CD4-positive, alpha-beta T cell (primary cell): ENCODE measurements at places on chromosomes 2 and 18.

DNA sequence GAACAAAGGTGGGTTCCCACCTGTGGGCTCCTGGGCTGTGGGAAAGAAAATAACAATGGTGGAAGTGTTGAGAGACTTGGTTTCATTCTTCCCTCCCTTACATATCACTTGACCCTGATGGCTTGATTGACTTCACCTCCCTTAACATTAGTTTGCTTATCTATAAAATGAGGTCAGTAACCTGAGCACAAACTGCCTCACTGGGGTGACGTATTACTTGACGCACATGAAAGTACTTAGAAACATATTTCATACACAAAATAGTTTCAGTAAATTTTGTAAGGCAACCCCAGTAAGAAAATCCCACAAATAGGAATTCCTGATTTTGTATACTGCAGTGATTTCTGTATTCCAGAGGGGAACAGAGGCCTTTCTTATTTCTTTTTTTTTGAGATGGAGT, 29.4 kb upstream of the LPIN2 start:
- DNase-seq: no peak
- peak overlapping the region; percentile 20 for H3K27ac ChIP-seq

DNA sequence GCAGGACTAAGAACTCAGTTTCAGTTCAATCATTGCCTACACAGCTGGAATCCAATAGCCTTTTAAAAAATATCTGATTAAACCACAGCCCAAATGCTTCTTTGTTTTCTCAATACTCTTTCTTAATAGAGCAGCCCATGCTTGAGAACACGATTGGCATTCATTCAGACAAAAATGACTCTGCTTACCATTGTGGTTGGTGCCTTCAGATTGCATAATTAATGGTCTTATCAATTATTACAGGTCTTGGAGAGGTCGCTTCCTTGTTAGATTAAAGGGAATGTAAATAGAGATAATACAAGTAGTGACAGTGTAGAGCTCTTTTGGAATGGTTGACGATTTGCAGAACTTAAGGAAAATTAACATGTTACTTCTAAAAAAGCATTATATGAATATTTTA, 107.2 kb downstream of the RNF152 start:
- no peak overlapping the region for H3K4me3 ChIP-seq
- H3K4me1 ChIP-seq: no peaks in the 10 kb centered on the region
- H3K27me3 ChIP-seq: no peaks in the 10 kb centered on the region
- H3K36me3 ChIP-seq: no peaks in the 10 kb centered on the region

DNA sequence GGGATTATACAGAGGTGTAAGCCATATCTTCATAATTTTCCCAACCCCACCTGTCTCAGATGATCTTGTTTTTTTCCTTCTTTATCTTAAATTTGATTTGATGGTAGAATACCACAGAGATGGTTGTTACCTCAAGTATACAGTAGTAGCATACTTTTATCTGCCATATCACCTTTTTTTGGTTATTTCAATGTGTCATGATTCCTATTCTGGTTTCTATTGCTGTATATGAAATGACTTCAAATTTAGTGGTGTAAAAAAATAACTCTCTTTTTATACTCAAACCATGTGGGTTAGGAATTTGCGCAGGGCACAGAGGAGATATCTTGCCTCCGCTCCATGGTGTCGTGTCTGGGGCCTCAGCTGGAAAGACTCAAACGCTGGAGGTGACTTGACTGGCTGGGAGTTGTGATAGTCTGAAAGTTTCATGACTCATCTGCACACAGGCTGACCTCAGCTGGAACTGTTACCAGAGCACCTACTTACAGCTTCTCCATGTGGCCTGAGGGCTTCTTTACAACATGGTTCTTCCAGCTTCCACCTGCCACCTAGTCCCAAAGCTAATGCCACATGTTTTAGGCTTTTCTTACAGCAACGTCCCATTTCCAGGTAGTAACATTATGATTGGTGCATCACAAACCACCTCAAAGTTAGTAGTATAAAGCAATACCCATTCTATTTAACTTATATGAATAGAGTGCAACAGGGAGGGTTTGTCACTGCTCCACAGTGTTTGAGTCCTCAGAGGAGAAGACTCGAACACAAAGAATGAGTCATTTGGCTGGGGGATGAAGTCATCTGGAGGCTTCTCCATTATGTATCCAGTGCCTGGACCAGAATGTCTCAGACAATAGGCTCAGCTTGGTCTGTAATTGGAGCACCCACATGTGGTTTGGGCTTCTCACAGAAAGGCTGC, 82.3 kb upstream of the XPO1 start:
- H3K27me3 ChIP-seq: no peaks in the 10 kb centered on the region
- no peak for DNase-seq
- no peak overlapping the region for H3K27ac ChIP-seq
- no peaks in the 10 kb centered on the region for H3K36me3 ChIP-seq

- H3K27ac ChIP-seq: no peak within 1 kb of the TSS
- H3K4me3 ChIP-seq: no peak within 1 kb of the TSS
- no peaks in the 10 kb centered on the region for H3K36me3 ChIP-seq
- H3K27me3 ChIP-seq: peaks cover 18% of the 10 kb centered on the region
- DNase-seq: no peak
Measured at GRCh38 chr2:39665811-39666490, at the start of gene TMEM178A. TSS of gene TMEM178A (plus strand) at chr2:39665917. CDS start at chr2:39665975, 58 bp downstream.

DNA sequence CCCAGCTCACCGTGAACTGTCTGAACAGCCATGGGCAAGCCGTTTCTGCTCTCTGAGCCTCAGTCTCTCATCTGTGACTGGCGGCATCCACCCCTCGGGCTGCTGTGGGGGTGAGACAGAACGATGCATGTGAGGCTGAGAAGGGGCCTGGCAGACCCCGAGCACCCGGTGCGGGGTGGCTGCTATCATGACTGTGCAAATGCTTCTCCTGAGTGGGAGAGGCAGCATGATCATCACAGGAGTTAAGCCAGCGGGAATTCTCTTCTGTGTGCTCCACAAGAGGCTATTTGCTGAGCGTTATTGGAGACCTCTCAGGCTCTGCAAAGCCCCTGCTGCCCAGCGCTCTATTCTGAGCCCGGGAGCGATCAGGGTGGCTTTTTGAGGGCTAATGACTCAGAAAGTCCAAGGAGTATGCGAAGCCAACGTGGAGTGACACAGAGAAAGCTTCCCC, 45.8 kb upstream of the ID2 start:
- no peak overlapping the region for H3K27ac ChIP-seq
- H3K27me3 ChIP-seq: no peaks in the 10 kb centered on the region
- no peaks in the 10 kb centered on the region for H3K36me3 ChIP-seq
- H3K4me1 ChIP-seq: peaks cover 6% of the 10 kb centered on the region
- H3K4me3 ChIP-seq: no peak overlapping the region

DNA sequence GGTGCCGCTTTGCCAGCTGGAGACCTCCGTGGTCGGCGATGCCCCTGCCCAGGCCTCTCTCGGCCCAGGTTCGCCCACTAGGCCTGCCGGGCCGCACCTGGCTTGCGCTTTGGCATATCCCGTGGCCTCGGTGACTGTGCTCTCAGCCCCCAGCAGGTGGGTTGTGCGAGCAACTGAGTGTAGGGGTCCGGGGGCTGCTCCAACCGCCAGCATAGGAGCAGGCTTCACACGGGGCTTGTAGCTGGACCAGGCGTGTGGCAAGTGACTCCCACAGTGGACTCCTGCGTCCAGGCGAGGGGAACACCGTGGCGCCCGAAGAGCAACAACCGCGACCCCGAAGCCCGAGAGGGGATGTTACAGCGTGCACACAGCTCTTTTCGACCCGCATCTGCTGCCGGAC, 9.7 kb downstream of the TRAPPC12 start:
- H3K27ac ChIP-seq: no peak overlapping the region
- no peak overlapping the region for H3K4me3 ChIP-seq
- no peaks in the 10 kb centered on the region for H3K27me3 ChIP-seq
- no peak for DNase-seq

DNA sequence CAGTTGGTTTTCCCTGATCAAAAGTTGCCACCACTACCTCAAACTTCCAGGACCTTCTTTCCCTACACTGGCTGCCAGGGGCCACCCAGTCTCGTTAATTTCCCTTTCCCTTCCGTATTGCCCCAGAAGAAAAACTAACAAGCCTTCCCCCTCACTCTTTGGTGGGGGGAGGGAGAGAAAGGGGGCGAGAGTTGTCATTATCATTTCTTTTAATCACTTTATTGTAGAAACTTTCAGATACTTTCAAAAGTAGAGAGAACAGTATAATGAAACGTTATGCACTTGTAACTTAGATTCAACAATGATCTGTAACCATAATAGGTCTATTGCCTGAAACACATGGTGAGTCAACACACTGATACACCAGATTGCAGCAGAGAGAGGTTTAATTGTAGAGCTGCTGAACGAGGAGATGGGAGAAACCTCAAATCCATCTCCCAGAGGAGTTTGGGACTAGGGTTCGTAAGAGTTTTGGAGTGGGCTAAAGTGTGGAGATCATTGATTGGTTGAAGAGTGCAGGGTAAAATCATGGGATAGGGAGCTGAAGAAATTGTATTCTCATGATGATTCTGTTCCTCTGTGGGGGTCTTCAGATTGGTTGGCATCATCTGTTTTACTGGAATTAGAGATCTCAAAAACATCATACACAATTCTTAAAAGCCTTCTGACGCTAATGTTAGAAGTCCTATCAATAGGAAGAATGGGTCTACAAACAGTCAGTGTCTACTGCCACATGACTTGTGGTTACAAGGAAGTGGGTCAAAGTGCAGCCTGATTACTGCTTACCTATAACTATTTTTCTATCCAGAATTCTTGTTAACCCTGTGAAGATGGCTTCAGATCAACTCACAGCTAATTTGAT, 2.6 kb upstream of the RNF149 start:
- peak overlapping the region; percentile 42 for H3K27ac ChIP-seq
- H3K36me3 ChIP-seq: peaks cover 3% of the 10 kb centered on the region
- peak; percentile 28 for DNase-seq
- no peaks in the 10 kb centered on the region for H3K27me3 ChIP-seq

DNA sequence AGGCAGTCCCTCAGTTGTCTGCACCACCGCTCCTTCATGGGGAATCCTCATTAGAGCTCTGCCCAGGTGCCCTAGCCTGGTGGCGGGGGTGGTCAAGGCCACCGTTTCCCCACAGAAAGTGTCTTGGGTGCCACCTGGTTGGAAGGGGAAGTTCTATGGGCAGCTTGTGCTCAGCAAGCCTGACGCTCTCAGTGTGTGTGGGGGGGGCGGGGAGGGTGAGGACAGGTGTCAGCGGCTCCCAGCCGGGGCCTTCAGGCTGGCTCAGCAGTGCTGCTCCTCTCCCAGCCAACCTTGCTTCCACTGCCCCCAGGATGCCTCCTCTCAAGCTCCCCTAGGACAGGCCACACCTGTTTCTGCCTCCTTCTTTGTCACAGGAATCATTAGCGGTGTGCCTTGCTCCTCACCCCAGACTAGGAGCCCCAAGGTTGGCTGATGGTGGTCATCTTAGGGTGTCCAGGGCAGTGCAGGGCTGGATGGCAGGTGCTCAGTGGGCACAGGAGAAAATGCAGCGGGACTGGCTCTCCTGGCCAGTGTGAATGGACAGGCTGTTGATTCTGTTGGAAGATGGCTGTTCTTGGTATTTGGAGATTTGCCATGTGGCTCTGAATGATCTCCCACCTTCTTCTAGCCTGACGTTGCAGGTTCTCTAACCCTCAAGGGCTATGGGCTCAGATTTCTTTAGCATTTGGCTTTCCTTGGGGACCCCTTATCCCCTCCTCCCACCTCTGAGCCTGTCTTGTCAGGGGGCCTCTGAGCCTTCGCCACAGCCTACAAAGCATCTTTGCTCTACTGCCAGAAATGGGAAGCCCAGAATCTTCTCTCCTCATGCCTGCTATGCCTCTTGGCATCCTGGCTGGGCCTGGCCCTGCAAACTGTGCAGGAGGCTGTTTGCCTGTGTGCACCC, 185.8 kb upstream of the HS6ST1 start:
- H3K27me3 ChIP-seq: no peaks in the 10 kb centered on the region
- H3K4me3 ChIP-seq: no peak overlapping the region
- no peak for DNase-seq
- H3K27ac ChIP-seq: no peak overlapping the region

GRCh38 chr2:14978845-14979244, 346.3 kb downstream of the LRATD1 start:
- H3K4me3 ChIP-seq: no peak overlapping the region
- no peaks in the 10 kb centered on the region for H3K4me1 ChIP-seq
- H3K27me3 ChIP-seq: no peaks in the 10 kb centered on the region
- no peak for DNase-seq

- H3K36me3 ChIP-seq: no peaks in the 10 kb centered on the region
- no peaks in the 10 kb centered on the region for H3K4me1 ChIP-seq
- no peak overlapping the region for H3K27ac ChIP-seq
- H3K4me3 ChIP-seq: no peak overlapping the region
- DNase-seq: no peak
Measured at GRCh38 chr2:29714333-29714732, 207.1 kb downstream of the ALK start.
